ENCODE measurements at places on chromosomes 4 and X.

DNA sequence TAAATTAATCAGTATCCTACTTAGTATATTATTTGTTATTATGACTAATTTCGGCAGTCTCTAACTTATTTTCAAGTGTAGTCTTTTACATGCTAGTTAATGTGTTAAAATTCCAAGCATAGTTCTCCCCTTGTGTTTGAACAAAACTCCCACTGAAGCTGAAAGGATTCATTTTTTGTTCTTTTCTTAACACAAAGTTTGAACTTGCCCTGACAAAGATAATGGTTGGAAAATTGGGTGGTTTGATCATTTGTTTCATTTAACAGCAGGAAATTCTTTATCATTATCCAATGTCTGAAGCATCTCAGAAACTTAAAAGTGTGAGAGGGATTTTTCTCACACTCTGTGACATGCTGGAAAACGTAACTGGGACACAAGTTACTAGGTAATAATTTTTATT lies 36.0 kb downstream of the INTU start:
- no peak for DNase-seq

- no peak for DNase-seq
Observed at GRCh38 chr4:155617296-155617695, 49.4 kb upstream of the GUCY1A1 start.

DNA sequence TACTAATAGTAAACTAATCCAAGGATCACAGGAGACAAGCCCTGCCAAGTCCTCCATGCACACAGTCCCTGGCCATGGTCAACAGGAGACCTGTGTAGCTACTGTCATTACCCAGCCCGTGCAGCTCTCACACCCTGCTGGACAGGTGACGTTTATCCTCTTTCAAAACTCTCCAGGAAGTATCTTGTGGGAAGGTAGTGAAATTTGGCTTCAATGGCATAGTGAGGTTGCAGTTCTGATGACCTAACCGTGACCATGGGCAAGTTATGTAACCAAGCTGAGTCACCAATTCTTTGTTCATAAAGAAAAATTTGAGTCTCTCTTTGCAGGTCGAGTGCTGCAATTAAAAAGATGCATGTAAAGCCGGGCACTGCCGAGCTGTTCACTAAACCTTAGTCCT lies 11.3 kb upstream of the SLC2A9 start:
- DNase-seq: no peak

- no peak for DNase-seq
Observed at GRCh38 chr4:114599903-114600552, 1.4 kb downstream of the UGT8 start.

GRCh38 chrX:1434871-1435240 lies 17.9 kb downstream of the ASMTL start:
- DNase-seq: no peak

DNA sequence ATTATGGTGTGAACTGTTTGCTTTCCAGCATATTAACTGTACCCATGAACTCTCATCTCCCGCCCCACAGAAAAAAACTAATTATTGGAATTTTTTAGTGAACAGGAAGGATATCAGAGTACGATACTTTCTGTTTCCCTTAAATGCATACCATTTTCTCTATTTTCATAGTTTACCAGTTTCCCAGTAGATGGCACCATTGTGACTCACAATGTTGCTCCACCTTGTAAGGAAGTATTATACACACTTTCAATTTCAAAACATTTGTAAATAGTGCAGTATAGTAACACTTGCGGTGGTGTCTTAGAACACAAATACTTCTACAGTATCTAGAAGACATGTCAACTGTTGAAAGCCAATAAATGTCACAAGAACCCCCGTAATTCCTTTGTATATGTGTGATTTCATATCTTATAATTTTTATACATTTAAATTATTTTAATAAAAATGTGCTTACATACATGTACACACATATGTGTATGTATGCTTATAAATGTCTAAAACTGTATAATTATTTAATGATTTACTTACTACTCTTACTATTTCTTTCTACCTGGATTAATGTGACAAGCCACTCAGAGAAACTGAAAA lies 167.3 kb downstream of the SLIT2 start:
- DNase-seq: peak; percentile 49

DNA sequence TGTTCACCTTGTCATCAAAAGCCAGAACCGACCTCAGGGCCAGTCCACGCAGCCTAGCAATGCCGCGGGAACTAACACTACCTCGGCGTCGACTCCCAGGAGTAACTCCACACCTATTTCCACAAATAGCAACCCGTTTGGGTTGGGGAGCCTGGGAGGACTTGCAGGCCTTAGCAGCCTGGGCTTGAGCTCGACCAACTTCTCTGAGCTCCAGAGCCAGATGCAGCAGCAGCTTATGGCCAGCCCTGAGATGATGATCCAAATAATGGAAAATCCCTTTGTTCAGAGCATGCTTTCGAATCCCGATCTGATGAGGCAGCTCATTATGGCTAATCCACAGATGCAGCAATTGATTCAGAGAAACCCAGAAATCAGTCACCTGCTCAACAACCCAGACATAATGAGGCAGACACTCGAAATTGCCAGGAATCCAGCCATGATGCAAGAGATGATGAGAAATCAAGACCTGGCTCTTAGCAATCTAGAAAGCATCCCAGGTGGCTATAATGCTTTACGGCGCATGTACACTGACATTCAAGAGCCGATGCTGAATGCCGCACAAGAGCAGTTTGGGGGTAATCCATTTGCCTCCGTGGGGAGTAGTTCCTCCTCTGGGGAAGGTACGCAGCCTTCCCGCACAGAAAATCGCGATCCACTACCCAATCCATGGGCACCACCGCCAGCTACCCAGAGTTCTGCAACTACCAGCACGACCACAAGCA lies 898 bp downstream of the UBQLN2 start:
- no peak for DNase-seq

- no peak for DNase-seq
Observed at GRCh38 chr4:128161138-128161537, 100.0 kb downstream of the LARP1B start.

GRCh38 chr4:48654015-48654664 lies 125.9 kb downstream of the FRYL start:
- DNase-seq: no peak

- no peak for DNase-seq
Observed at GRCh38 chr4:5796976-5797375, 86.0 kb downstream of the EVC start.

DNA sequence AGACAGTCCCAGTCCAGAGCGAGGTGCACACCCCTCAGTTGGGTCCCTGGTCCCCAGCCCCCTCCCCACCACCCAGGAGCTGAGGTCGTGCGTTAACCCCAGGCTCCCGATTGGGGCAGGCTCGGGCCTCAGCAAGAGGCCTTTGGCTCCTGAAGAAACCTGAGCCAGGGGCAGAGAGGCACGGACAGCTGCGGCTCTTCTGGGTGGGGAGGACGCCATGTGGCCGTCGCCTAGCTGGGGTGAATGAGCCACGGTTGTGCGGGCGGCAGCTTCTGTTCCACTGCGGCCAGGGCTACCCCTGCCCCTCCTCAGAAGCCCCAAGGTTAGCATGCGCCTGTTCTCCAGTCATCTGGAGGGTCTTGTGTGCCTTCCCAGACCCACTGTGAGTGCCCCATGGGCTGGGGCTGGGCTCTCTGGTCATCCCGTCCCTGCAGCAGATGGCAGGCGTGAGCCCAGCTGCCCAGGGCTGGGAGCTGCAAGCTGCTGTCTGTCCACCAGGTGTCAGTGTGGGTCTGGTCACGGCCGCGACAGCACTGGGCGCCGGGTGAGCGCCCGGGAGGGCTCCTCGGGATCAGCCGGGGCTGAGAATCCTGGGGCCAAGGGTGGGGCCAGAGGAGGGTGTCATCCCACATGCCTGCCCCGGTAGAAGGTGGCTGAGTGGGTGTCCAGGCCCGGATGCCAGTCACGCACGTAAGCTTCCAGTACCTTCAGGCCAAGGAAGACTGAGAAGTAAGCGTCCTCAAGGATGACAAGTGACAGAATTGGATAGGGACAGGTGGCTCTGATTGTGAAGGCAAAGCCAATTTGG lies 21.9 kb downstream of the ATP2B3 start:
- DNase-seq: peak; percentile 25

- DNase-seq: no peak
Observed at GRCh38 chr4:76212851-76213414, 691 bp downstream of the SCARB2 start.

DNA sequence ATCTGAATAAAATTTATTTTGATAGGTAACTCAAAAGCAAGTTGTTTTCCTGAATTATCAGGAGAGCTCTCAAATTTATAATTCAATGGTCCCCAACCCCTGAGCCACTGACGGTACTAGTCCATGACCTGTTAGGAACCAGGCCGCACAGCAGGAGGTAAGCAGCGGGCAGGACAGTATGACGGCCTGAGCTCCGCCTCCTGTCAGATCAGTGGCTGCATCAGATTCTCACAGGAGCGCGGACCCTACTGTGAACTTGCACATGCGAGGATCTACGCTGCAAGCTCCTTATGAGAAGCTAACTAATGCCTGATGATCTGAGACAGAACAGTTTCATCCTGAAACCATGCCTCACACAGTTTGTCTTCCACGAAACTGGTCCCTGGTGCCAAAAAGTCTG lies 37.9 kb upstream of the SEC24B start:
- no peak for DNase-seq

DNA sequence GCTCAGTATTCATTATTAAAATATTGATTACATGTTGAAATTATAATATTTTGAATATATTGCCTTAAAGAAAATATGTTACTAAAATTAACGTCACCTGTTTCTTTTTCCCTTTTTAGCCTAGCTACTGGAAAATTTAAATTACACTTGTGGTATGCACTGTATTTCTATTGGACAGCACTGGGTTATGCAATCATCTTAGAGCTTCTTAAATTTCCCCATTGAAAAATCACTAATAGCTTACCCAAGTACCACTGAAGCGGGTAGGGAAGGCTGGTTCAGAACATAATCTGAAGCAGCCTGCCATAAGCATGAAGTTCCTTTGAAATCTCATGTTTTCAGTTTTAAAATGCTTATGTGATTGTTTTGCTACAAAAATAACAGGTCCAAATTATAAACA lies 49.5 kb upstream of the TFDP3 start:
- DNase-seq: no peak

- no peak for DNase-seq
Observed at GRCh38 chrX:54561622-54562021, 31.6 kb downstream of the GNL3L start.
